HEK293T (cell line): ENCODE measurements at places on chromosomes 7 and 10.

DNA sequence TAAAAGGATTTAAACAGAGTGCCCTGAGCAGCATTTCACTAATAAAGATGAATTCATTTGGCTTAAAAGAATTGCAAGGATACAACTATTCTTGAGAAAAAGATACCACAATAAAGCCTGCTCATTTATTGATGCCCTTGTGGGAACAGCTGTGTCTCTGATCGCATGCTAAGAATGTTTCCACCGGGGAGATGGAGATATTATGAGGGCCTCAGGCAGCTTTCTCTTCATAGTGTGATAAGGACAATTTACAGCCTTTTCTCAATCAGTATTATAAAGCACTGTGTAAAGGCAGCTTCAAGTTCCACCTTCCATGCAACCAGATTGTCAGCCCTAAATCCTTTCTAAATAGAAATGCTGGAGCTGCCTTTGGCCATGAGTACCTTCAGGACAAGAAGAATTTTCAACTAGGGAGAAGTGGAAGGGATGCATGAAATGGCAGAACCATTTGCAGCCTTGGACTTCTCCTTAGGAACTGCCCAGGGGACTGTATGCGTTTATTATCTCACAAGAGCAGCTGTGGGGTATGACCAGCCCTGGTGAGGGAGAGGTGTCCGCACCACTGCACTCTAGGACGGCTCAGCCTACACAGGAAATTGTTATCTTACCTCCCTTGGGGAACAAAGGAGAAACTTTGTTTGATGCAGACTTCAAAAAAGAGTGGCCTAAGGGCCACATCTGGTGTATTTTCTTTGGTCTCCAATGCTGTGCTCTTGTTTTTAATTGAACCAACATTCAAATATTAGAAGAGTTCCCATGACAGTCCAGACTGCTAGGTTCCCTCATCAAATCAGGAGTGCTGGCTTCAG lies 116.9 kb upstream of the PCGF5 start:
- no peak for DNase-seq

DNA sequence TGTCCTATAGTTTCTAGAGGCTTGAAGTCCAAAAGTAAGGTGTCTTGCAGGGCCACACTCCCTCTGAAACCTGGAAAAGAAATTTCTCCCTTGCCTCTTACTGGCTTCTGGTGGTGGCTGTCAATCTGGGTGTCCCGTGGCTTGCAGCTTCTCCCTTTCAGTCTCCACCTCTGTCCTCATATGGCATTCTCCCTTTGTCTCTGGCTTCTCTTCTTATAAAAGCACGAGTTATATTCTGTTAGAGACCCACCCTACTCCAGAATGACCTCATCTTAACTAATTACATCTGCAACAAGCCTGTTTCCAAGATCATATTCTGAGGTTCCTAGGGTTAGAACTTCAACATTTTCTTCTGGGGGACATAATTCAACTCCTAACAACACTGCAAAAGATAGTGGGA lies 3.4 kb upstream of the GLI3 start:
- DNase-seq: no peak

DNA sequence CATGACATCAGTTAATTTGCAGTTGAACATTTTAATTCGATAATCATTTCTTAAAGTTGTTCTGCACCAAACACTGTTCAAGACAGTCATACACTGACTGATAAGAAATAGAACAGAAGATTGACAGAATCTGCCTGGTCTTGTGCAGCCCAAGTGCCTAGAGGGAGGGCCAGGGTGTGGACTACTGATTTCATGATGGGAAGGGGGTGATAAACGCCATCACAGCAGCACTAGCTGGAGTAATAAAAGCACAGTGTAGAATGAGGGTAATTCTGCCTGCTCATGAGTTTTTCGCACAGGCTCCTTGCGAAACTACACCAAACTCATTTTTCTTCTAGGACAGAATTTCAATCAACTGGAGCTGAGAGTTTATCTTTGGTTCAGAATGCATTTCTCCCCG lies 270.1 kb downstream of the ARL4A start:
- DNase-seq: peak; percentile 10

DNA sequence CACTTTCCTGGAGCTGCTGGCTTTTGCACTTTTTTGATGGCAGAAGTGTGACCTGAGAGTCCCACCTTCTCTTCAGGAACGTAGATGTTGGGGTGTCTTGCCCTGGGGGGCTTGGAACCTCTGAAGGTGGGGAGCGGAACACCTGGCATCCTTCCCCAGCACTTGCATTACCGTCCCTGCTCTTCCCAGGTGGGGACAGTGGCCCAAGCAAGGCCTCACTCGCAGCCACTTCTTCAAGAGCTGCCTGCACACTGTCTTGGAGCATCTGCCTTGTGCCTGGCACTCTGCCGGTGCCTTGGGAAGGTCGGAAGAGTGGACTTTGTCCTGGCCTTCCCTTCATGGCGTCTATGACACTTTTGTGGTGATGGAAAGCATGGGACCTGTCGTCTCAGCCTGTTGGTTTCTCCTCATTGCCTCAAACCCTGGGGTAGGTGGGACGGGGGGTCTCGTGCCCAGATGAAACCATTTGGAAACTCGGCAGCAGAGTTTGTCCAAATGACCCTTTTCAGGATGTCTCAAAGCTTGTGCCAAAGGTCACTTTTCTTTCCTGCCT lies 31.1 kb downstream of the PFKFB3 start:
- no peak for DNase-seq
